ENCODE measurements at places on chromosomes 1 and 21.

DNA sequence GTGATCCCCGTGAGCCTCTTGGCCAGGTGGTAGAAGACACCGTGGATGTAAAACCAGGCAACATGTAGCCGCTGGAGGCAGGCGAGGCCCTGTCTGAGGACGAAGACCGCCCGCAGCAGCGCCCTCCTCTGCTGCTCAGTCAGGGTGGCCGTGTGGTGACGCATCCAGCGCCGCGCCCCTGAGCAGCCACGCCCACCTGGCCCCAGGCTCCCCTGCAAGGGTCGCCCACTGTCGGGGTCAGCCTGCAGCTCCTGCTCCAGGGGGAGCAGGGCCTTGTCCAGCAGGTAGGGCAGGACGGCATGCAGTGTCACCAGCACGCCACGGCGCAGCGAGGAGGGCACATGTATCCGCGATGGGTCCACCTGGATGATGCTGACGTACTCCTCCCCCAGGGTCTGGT, 3.9 kb downstream of the PEX10 start:
- no peak for DNase-seq

DNA sequence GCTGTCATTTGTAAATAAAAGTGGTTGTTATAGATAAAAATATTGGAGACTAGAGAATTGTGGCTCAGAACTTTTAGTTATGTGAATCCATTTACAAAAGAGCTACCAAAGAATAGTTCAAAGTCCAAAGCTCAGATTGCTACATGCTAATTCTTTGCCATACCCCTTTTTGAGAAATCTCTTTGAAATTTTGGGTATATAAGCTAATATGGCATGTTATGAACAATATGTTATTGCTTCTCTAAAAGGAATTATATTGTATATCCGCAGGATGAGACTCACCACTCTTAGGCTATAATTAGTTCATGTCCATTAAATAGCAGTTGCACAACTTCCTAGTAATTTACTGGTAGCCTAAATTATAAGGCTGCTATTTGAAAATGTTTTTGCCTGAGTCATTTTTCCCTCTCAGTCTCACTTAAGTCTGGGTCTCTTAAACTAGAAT, 178.0 kb downstream of the ZNF281 start:
- DNase-seq = no peak

DNA sequence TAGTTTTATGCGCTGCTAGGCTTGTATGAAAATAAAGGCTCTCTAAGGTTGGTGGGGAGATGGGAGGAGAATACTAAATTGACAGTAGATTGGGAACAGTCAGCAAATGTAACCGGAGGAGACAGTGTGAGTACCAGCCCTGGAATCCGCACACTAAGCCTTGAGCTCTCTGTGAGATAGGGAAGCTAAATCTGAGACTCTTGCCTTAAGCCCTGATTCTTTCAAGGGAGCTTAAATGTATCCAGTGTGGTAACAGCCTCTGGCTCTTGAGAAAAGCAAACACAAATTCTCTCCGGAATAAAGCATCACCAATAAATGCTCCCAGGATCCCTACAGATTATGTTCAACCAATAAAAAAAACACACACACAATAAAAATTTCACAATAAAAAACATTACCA, 33.0 kb upstream of the PDPN start:
- DNase-seq = no peak

GRCh38 chr1:85894651-85895050, 186.4 kb upstream of the ZNHIT6 start:
- peak; percentile 66 for DNase-seq

DNA sequence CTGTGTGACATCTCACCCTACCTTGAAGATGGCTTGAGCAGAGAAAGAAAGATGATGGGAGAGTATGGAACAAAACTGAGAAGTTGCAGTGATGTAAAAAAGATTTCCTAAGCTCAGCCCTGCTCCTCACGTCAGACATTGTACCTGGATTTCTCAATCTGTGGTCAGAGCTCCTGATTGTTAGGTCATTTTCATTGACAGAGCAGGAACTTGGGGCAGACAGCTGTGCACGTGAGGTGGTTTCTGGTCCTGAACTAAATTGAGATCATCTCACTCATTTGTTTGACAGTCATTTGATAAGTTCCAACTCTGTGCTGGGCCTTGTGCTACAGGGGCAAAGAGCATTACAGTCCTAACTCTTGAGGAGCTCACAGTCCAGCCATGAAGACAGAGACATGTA, 10.2 kb downstream of the TRAF3IP3 start:
- no peak for DNase-seq

GRCh38 chr1:241611736-241612135, 28.4 kb downstream of the CHML start:
- no peak for DNase-seq

GRCh38 chr1:177517546-177517945, 346.8 kb downstream of the BRINP2 start:
- peak; percentile 29 for DNase-seq

GRCh38 chr1:36448530-36449056, 1.7 kb downstream of the OSCP1 start:
- DNase-seq = no peak

DNA sequence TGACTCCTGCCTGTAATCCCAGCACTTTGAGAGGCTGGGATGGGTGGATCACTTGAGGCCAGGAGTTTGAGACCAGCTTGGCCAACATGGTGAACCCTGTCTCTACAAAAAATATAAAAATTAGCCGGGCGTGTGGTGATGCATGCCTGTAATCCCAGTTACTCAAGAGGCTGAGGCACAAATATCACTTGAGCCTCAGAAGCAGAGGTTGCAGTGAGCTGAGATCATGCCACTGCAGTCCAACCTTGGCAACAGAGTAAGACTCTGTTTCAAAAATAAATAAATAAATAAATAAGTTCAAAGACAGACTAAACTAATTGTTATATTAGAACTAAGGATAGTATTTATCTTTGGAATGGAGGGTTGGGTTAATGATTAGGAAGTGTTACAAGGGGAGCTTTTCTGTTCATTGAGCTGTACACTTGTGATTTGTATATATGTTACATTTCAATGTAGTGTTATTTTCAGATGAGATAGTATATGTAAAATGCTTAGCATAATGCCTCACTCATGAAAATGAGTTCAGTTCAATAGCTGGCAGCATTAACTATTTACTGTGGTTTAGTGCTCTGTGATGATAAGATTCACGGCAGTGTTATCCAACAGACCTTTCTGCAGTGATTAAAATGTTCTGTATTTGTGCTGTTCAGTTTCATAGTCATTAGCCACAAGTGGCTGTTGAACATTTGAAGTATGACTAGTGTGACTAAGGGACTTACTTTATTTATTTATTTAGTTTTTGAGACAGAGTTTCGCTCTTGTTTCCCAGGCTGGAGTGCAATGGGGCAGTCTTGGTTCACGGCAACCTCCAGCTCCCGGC, 47.7 kb downstream of the OSBPL9 start:
- peak; percentile 71 for DNase-seq

- DNase-seq = no peak
Observed at GRCh38 chr21:34761758-34762330, 93.0 kb downstream of the CLIC6 start.

- peak; percentile 72 for DNase-seq
Observed at GRCh38 chr1:23555270-23555985, 3.9 kb downstream of the ID3 start.

DNA sequence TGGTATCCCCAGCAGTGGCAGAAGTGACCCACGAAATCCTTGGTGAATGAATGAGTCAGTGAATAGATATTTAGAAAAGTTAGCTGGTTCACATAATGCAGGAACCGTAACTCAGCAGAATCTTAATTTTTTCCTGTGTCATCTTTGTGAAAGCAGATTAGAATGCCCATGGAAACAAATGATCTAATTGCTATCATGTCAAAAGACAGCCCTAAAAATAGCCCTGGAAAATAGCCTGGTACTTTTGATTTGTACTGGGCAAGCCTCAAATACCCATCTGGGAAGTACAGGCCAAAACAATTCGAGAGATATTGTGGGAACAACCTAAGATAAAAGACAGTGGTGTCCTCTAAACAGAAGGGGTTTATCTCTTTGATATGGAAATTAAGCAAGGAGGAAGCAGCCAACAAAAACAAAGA, 21.1 kb downstream of the FYB2 start:
- DNase-seq = peak; percentile 25

- DNase-seq = no peak
Observed at GRCh38 chr1:27192039-27192529, 37.2 kb upstream of the SLC9A1 start.

DNA sequence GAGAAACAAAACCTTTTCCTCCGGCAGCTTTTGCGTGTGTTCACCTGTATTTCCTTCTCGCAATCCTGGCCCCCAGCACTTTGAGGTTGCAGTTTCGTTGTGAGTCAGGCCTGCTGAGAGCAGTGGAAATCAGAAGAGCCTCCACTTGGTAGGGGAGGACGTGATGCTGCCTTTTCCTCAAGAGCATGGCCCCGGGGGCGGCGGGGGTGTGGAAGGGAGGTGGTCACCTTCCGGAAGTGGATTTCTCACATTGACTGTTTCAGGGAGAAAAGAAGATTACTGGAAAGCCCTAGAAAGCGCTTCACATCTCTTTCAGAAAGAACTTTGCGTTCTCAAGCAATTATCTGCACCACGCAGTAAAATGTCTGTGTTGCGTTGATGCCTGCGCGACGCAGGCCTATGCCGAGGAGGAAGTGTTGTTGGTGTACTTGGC, 12.2 kb upstream of the IL10 start:
- no peak for DNase-seq

- peak; percentile 50 for DNase-seq
Observed at GRCh38 chr1:226736908-226737818, 1.9 kb downstream of the ITPKB start.

- DNase-seq = peak; percentile 16
Observed at GRCh38 chr1:99818063-99818699, 32.0 kb upstream of the AGL start.
